Mesendoderm (in vitro differentiated cells): ENCODE measurements at places on chromosomes 1 and 21.

GRCh38 chr1:229943988-229944743, 122.9 kb upstream of the GALNT2 start:
- peak; percentile 1 for DNase-seq
- H3K4me3 ChIP-seq: no peak overlapping the region
- no peaks in the 10 kb centered on the region for H3K4me1 ChIP-seq
- H3K36me3 ChIP-seq: no peaks in the 10 kb centered on the region
- H3K27me3 ChIP-seq: no peaks in the 10 kb centered on the region
- no peak overlapping the region for H3K27ac ChIP-seq

DNA sequence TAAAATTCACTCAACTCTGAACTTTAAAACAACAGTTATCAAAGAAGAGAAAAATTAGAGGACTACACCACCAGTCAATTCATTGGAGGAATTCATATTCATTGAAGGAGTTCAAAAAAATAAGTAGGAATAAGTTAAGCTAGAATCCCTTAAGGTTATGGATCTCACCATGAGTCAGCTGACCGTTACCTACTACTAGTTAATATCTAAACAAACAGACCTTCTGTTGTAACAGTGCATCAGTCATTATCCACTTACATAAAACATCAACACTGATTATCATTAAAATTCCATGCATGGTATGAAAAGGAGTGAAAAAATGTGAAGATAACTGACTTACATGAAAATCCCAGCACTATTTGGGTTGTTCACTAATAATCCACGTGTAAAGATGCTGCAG, 44.9 kb downstream of the FOXJ3 start:
- no peaks in the 10 kb centered on the region for H3K27me3 ChIP-seq
- no peak overlapping the region for H3K4me3 ChIP-seq
- no peak overlapping the region for H3K27ac ChIP-seq
- DNase-seq: no peak

DNA sequence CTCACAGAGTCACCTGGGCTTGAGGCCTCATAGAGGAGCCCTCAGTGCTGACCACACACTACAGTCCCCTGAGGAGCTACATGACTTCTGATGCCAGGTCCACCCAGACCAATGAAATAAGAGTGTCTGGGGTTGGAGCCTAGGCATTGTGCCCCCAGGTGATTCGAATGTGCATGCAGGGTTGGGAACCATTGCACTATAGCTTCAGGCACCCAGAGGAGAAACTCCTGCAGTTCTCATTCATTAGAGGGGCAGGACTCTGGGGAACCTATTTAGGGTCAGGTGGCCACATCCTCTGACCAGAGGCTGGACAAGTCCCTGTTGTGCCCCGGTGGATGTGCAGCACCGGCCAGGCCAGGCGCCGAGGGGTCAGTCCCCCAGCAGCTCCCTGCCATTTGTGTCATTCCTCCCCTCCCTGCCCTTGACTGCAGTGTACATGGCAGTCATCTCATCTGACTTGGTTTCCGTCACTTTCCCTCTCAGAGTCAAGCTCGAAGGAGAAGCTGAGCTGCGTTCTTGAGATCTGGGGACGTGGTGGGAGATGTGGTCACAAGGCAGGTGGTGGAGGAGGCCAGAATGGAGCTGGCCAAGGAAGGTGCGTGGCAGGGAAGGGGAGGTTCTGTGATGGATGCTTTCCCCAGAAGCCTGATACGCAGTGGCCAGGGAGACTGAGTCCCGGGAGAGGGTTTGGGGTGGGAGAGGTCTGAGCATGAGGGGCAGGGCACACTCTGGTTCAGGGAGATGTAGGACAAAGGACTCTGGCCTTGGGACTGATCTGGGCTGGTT, 6.4 kb downstream of the CLDN19 start:
- no peaks in the 10 kb centered on the region for H3K36me3 ChIP-seq
- no peak overlapping the region for H3K4me3 ChIP-seq
- DNase-seq: no peak
- no peaks in the 10 kb centered on the region for H3K4me1 ChIP-seq
- H3K27ac ChIP-seq: no peak overlapping the region
- no peaks in the 10 kb centered on the region for H3K27me3 ChIP-seq

DNA sequence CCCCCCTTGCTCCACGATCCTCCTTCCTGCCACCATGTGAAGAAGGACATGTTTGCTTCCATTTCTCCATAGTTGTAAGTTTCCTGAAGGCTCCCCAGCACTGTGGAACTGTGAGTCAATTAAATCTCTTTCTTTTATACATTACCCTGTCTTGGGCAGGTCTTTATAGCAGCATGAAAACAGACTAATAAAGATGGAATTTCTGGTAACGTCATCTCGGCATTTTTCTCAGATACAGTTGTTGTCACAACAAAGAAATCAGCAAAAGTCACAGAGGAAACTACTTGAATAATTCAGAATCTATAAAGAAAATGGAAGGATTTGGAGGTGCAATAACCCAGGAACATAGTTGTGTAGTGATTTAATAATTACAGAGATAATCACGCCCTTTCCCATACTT, 4.4 kb downstream of the APCS start:
- no peaks in the 10 kb centered on the region for H3K27me3 ChIP-seq
- no peak overlapping the region for H3K27ac ChIP-seq
- H3K36me3 ChIP-seq: no peaks in the 10 kb centered on the region
- H3K4me1 ChIP-seq: no peaks in the 10 kb centered on the region
- DNase-seq: no peak

DNA sequence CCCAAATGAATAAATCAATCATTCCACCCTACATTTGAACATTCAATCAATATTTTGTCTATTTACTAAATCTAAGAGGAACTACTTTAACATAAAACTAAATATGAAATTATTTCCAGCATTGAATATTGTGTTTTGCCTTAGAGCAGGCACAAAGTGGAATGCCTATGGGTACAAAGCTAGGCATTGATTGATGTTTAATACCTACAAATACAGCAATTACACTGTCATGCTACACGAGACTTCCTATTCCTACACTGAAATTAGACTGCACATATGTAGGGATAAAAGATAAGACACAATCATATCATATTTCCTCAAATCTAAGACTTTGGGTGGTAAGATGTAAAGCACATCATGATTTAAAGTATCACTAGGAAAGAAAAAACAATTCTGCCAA, 12.9 kb upstream of the ERG start:
- DNase-seq: no peak
- no peaks in the 10 kb centered on the region for H3K36me3 ChIP-seq
- H3K27me3 ChIP-seq: no peaks in the 10 kb centered on the region
- no peak overlapping the region for H3K27ac ChIP-seq

GRCh38 chr1:24906760-24907490, 23.2 kb downstream of the RUNX3 start:
- DNase-seq: no peak
- H3K4me3 ChIP-seq: no peak overlapping the region
- no peaks in the 10 kb centered on the region for H3K4me1 ChIP-seq
- no peak overlapping the region for H3K27ac ChIP-seq
- no peaks in the 10 kb centered on the region for H3K36me3 ChIP-seq

DNA sequence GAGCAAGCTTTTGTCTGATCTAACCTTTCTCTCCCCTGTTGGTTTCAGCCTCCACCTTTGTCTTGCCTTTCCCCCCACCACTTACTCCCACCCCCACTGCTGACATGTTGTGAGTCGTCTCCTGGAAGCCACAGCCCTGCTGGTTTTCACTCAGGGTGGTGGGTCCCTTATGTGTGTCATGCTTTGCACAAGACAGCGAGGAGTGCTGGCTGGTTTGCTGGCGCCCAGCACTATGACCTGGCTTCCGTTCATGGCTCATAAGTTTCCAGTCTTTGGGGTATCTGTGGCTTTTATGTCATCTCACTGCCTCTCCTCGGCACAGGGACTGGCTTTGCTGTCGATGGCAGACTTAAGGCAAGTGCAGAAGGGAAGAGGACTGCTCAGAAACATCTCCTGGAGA, 177.7 kb downstream of the KIF26B start:
- no peaks in the 10 kb centered on the region for H3K4me1 ChIP-seq
- H3K27ac ChIP-seq: no peak overlapping the region
- no peak overlapping the region for H3K4me3 ChIP-seq
- H3K36me3 ChIP-seq: no peaks in the 10 kb centered on the region
- DNase-seq: no peak

DNA sequence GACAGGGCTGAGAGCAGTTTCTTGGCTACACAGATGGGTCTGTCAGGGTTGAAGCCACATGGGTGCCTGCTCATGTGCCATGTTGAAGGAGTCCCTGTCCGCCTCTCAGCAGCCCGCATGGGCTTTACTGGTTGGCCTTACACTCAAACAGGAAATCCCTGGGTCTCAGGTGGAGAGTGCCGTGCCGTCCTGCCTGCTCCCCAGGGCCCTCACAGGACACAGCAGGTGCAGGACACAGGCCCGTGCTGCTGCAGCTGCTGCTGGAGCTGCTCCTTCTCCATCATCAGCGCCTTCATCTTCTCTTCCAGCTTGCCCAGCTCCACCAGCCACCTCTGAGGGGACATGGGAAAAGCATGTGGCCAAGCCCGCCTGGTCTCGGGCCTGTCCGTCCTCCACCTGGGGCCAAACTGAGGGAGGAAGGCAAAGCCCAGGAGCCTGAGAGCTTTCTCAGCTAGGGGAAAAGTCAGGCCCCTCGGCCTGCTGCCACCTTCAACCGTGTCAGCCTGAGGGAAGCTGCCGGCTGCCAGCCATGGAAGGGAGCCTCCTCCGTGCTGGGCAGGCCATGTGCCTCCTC, 5.5 kb downstream of the SLFNL1 start:
- no peak for DNase-seq
- no peak overlapping the region for H3K4me3 ChIP-seq
- no peak overlapping the region for H3K27ac ChIP-seq
- H3K4me1 ChIP-seq: no peaks in the 10 kb centered on the region
- H3K36me3 ChIP-seq: peaks cover 13% of the 10 kb centered on the region

GRCh38 chr1:33790577-33790976, 73.3 kb upstream of the HMGB4 start:
- H3K4me3 ChIP-seq: no peak overlapping the region
- H3K4me1 ChIP-seq: no peaks in the 10 kb centered on the region
- H3K36me3 ChIP-seq: peaks cover 3% of the 10 kb centered on the region
- H3K27me3 ChIP-seq: no peaks in the 10 kb centered on the region
- DNase-seq: no peak

DNA sequence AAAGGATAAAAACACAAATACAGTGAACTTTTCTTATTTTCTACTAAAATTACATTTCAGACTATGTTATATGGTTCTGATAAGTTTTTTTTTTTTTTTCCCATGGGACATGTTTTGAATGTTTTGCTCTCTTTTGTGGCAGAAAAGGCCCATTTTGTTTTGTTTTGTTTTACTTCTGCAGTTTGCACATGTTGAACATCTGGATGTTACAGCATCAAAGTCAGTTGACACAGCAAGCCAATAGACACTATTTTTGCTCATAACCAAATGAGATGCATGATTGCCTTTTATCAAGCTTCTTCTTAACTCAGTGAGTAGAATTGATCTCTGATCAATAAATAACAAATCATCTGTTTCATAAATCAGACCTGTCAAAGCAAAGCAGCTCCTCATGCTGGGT, 904.2 kb downstream of the ADGRL2 start:
- no peaks in the 10 kb centered on the region for H3K36me3 ChIP-seq
- no peaks in the 10 kb centered on the region for H3K4me1 ChIP-seq
- H3K27me3 ChIP-seq: no peaks in the 10 kb centered on the region
- no peak overlapping the region for H3K4me3 ChIP-seq
- DNase-seq: no peak

GRCh38 chr1:183024317-183025009, 1.2 kb downstream of the LAMC1 start:
- no peak for DNase-seq
- peak overlapping the region; percentile 70 for H3K4me3 ChIP-seq
- H3K36me3 ChIP-seq: no peaks in the 10 kb centered on the region
- no peak overlapping the region for H3K27ac ChIP-seq
- H3K27me3 ChIP-seq: no peaks in the 10 kb centered on the region
